ENCODE measurements at places on chromosomes 1 and 21.

- no peak for DNase-seq
Measured at GRCh38 chr21:45382697-45382997, 22.3 kb upstream of the COL18A1 start.

DNA sequence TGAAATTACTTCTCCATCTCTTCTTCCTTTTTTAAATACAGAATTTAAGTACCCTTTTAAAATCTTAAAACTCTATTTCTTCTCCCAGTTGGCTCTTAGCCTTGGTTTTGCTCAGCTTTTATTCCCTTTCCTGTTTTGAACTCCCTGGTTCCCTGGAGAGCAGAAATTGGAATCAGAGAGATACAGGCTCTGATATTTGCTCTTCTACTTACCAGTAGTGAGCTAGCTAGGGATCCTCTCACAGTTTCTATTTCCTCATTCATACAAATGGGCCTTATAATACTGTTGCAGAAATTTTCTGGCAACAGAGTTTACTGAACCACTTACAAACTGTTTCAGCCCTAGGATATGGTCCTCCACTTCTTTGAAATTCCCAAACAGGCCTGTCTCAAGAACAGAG, 606.3 kb downstream of the NUF2 start:
- DNase-seq = no peak

DNA sequence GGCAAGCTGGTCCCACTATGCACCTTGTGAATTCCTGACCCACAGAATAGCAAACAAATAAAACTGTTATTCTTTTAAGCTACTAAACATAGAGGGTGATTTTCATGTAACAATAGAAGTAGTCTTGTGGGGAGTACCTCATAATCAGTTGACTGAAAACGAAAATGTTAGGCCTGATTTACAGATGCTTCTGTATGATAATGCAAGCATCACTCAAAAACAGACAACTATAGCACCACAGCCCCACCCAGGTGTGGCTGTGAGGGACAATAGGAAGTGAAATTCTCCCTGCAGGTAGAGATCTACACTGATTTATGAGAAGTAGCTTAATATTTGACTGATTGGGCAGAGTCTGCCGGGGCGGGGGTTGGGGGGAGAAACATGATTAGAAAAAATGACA, 26.5 kb upstream of the KRTAP19-8 start:
- DNase-seq = no peak

GRCh38 chr1:72997624-72998023, 715.3 kb upstream of the NEGR1 start:
- DNase-seq = no peak

GRCh38 chr1:233603478-233603877, 10.4 kb upstream of the KCNK1 start:
- DNase-seq = no peak

DNA sequence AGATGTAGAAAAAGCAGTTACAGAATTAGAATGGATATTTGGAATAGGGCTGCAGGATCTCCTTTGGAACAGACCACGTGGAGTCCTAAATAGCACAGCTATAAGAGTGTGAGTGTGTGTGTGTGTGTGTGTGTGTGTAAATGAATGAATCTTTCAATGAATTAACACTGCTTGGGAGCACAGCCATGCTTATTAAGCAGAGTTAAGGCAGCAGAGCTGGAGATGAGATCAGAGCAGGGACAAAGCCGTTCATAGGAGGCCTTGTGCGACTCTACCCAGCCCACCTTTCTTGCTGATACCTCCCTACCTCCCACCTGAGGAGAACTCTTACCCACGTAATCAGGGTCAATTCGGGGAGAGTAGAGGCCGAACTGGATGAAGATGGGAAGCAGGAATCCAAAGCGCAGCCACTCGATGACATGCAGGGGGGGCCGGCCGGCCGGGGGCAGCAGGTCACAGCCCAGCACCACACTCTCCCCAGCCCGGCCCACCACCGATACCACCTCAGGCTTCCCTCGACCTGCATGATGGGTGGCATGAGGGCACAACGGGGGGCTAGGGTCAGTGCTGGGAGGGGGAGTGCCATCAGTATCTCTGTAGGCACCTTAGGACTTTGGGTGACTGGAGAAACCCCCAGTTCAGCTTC, 2.7 kb downstream of the IGSF9 start:
- no peak for DNase-seq

DNA sequence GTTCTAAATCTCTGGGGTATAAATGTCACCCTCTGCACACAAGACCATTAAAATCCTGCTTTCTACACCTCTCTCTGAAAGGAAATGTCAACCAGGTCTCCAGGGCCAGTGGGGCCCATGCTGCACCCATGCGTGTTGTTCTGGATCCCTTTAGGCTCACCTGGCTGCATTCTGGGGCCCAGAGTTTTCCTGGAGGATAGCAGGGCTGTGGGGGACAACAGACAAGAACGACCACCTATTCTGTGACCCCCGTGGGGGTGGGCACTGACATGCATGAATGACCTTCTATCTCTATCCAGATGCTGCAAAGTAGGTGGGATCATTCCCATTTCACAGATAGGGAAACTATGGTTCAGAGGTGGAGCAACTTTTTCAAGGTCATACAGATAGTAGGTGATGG, 41.6 kb downstream of the TNNT2 start:
- no peak for DNase-seq

- no peak for DNase-seq
Measured at GRCh38 chr1:40030528-40031135, 9.9 kb upstream of the CAP1 start.

GRCh38 chr1:27530192-27530591, 40.2 kb upstream of the WASF2 start:
- no peak for DNase-seq

DNA sequence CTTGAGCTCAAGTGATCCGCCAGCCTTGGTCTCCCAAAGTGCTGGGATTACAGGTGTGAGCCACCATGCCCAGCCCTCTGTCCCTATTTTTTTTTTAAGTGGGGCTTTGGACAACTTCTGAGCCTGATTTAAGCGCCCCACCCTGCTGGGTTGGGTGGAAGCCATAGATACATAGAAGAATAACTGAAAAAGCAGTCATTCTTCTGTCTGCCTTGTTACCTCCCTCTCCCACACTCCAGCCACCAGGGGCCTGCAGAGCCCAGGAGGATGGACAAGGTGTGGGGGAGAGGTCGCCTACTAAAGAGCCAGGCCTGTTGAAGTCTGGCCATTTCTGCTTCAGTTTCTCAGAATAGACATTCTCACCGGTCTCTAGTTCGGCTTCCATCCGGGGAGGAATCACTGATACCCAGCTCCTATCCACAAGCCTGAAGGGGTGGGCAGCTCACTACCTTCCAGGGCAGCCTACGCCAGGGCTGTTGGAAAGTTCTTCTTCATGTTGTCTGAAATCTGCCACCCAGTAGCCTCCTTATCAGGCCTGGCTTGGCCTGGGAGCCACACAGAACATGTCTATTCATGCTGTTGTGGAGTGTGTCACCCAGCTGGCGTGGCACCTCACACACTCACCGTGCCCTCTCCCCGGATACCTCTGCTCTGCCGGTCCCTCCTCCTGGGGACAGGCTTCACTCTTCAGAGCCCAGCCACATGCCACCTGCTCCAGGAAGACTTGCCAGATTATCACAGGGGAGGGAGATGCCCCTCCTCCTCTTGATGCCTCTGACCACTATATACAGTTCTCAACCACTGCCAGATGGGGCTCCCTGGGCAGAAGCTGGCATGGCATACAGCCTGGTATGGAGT, 27.7 kb downstream of the KNCN start:
- no peak for DNase-seq

DNA sequence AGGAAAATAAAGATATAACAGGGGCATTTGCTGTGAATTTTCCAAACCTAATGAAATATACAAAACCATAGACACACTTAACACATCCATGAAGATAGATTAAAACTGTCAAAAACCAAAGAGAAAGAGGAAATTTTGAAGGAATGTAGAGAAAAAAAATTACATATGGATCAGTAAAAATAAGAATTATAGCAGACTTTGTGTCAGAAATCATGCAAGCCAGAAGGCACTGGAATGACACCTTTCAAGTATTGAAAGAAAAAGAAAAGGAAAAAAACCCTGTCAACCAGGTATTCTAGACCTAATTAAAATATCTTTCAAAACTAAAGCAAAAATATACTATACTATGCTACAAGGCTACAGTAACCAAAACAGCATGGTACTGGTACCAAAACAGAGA, 125.8 kb upstream of the PALMD start:
- no peak for DNase-seq

GRCh38 chr21:34023691-34024373, 49.5 kb upstream of the MRPS6 start:
- no peak for DNase-seq

DNA sequence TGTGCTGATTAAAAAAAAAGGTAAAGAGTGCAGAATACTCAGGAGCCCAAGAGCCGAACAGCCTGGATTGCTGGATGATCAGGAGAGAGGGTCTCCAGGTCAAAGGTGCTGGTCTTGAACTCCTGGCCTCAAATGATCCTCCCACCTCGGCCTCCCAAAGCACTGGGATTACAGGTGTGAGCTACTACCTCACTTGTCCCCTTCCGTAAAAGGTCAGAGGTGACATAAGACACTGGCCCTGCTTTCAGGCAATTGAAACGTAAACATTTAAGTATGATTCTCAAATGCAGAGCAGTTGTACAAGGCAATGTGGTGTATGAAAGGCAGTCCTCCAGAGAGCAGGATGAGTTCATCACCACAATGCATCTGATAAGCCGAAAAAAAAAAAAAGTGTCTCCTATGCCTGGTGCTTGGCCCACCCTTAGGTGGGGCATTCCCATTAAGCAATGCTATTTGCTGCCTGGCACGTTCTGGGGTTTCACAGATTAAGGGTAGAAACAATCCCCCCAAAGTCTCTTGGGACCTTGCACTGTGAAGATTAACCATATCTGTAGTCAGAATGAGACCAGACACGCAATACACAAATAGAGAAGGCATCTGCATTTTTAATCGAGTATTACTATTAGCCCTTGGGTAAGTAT, 47.7 kb downstream of the PARP1 start:
- no peak for DNase-seq

- no peak for DNase-seq
Measured at GRCh38 chr1:20981915-20982314, 194.8 kb downstream of the EIF4G3 start.

DNA sequence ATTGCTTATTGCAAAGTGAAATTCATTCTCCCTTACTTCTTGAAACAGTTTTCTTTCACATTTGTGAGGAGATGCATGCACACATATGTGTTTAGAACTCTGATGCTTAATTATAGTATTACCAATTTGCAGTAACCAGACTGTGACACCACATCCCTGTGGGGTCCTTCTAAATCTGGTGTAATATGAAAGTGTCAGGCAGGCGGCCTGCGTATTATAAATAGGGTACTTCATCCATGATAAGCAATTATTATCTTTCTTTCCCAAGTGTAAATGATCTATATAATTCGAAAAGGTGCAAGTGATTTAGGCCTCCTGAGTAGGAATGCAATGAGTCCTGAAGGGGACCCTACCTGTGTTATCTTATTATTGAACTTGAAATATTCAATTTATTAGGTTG, 876 bp downstream of the EFCAB7 start:
- DNase-seq = no peak

- DNase-seq = peak; percentile 57
Measured at GRCh38 chr1:109776911-109777310, 13.2 kb upstream of the EPS8L3 start.

- DNase-seq = no peak
Measured at GRCh38 chr1:67611846-67612245, 73.2 kb upstream of the GADD45A start.

- DNase-seq = no peak
Measured at GRCh38 chr1:6906783-6907182, 121.5 kb downstream of the CAMTA1 start.

All from activated CD8-positive, alpha-beta memory T cell treated with anti-CD3 and anti-CD28 coated beads for 1 hour (primary cell).